ENCODE measurements at places on chromosomes 1 and 21. TPM values are rescaled to one million over a fixed set of nuclear protein-coding genes. Genes with fewer than 3 reads are reported as not detected.

IGSF9 gene
- 2.0 TPM for total RNA-seq

MTARC1 gene
- 12.0 TPM for total RNA-seq

LMX1A gene
- not detected for total RNA-seq

RHBDL2 gene
- total RNA-seq, result not detected

CELA3B gene
- total RNA-seq, result not detected

Measured in epithelial cell of proximal tubule (primary cell).